CD4-positive, alpha-beta memory T cell (primary cell): ENCODE measurements at places on chromosomes 2 and 18.
A peak's percentile ranks its signal among the peaks of the same experiment; 100 is the strongest.

DNA sequence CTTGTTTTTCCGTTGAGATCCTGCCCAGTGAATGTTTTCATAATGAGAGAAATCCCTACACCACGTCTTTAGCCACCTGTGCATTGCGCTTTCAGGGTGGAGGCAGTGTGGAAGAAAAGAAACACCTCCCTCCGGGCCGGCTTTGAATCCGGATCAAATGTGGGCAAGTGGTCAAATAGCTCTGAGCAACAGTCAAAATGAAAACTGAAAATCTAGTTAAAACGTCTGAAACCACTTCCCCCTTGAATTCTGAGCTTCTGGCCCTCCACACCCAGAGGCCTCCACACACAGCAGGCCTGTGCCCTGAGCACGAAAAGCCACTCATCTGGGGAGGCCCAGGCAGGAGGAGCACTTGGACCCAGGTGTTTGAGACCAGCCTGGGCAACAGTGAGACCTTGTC, 263.6 kb upstream of the SALL3 start:
- DNase-seq = no peak

- no peak for DNase-seq
These were observed 223.7 kb downstream of the SOX11 start for GRCh38 chr2:5915881-5916310.

DNA sequence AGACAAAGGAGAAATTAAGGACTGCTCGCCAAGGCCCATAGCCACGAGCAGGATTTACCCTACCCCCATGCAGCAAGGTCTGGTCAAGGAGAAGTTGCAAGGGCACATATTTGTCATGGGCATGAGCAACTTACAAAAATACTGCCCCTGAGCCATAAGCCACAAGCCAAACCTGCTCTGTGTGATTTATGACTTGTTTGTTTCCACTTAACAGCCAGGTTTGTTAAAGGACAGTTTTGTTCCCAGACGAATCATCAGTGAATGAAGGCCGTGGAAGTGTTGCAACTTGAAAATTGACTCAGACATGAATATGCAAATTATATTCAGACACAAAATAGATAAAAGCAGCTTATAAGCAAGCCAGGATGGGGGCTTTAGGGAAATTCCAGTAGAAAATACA, 31.3 kb upstream of the EVA1A start:
- DNase-seq = no peak

DNA sequence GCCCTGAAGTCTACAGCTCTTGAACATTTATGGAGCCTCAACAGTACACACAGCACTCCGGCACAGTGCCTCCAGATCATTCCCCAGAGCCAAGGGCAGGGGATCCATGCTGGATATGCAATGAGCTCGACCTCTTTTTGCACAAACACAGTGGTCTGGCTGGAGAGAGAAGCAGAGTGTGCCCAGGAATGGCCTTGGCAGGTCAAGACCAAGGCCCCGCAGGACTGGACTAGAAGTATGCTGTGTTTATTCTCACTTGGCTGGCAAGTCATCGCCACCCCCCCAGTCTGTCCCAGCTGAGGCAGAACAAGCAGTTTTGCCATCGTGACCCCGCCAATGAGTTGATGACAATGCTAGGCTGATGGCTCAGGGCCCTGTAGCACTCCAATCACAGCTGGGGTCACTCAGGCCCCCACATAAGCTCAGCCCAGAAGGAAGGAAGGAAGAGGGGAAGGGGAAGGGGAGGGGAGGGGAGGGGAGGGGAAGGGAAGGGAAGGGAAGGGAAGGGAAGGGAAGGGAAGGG, 212.1 kb downstream of the TTC32 start:
- DNase-seq = no peak

GRCh38 chr2:180124273-180125139, 117.4 kb upstream of the CWC22 start:
- peak; percentile 37 for DNase-seq

DNA sequence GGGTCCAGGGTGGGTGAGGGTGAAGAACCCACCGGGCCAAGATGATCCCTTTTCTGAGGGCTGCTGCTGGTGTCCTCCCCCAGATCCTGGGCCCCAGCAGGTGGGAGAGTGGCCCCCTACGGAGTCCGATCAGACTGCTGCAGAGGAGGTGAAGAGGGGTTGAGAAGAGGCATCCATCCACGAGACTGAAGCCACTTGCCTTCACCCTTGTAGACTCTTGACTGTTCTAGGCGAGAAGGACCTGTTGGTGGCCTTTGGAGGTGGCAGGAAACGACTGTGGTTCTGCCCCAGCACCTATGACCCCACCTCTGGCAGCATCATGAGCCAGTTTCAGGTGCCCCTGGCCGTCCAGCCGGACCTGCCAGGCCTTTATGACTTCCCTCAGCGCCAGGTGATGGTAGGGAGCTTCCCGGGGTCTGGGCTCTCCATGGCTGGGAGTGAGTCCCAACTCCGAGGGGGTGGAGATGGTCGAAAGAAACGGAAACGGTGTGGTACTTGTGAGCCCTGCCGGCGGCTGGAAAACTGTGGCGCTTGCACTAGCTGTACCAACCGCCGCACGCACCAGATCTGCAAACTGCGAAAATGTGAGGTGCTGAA, 1.5 kb downstream of the TET3 start:
- peak; percentile 54 for DNase-seq

- no peak for DNase-seq
These were observed 131.7 kb upstream of the FSHR start for GRCh38 chr2:49286045-49286444.

DNA sequence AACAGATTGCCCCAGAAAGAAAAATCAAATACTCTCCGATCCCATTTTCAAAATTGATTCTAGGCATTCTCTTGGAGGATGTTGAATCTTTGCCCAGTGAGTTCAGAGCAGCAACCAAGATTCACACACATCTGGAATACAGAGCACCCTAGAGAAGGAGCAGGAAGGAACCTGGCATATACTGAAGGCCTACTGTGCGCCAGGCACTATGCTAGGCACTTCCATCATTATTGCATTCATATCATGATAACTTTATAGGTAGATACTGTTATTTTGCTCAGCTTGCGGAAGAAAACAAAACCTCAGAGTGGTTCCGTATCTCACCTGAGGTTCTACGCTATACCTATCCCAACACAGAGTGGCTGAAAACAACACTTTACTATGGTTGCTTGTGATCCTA, 160.3 kb upstream of the SERTAD2 start:
- no peak for DNase-seq

DNA sequence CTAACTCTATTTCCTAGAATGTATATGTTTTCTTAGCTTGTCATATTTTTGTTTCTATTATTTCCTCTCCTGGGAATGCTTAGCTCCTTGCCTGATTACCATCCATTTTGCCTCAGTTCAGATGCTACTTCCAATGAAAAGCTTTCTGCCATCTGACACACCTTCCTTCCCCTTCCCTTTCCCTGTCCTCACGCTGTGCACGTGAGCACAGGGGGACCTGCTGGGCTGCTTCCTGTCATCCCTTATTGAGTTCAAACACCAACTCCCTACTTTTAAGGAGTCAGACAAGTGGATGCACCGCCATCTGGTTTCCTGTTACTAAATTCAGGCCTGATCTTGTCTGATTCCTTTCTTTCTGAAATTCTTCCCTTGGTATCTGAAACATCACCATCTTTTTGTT, 2.4 kb upstream of the INO80C start:
- DNase-seq = no peak

DNA sequence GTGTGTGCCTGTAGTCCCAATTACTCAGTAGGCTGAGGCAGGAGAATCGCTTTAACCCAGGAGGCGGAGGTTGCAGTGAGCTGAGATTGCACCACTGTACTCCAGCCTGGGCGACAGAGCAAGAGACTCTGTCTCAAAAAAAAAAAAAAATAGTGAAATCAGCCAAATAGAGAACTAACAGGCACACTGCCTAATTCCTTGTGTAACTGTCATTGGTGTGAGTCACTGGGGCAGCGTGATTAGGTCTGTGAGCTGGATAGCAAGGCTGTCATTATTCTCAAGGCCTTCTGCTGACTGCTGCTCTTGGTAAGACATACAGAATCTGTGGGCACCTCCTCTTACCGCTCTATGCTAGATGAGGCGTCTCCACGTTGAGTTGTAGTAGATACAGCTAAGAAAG, 270.3 kb downstream of the NEDD4L start:
- no peak for DNase-seq

GRCh38 chr2:55511508-55512124, 7.9 kb upstream of the CFAP36 start:
- no peak for DNase-seq

DNA sequence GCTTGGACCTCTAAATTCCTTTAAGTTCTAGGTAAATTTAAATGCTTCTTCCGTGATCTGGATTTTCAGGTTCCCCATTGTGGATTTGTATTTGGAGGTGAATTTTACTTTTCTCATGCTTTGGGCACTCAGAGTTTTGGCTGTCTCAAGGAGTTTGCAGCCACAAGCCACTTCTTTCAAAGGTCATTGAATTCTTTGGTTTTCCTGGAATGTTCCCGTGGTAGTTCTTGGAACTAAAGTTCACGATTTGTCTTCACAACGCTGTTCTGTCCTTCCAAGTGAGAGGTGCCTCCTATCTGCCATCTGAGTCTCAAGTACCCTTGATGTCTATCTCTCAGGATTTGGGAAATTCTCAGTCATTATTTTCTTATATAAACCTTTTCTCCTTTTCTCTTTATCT, 1438.7 kb upstream of the ZEB2 start:
- DNase-seq = no peak

- DNase-seq = no peak
These were observed 611.1 kb downstream of the ZEB2 start for GRCh38 chr2:143908843-143909242.

DNA sequence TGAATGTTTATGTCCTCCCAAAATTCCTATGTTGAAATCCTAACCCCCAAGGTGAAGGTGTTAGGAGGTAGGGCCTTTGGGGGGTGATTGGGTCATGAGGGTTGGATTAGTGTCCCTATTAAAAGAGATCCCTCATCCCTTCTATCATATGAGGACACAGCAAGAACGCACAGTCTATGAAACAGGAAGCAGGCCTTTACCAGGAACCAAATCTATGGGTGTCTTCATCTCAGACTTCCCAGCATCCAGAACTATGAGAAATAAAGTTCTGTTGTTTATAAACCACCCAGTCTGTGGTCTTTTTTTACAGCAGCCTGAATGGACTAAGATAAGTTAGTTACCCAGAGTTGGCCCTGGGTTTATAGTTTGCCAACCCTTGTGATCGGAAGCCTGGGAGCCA, 153.1 kb downstream of the INO80D start:
- DNase-seq = no peak

DNA sequence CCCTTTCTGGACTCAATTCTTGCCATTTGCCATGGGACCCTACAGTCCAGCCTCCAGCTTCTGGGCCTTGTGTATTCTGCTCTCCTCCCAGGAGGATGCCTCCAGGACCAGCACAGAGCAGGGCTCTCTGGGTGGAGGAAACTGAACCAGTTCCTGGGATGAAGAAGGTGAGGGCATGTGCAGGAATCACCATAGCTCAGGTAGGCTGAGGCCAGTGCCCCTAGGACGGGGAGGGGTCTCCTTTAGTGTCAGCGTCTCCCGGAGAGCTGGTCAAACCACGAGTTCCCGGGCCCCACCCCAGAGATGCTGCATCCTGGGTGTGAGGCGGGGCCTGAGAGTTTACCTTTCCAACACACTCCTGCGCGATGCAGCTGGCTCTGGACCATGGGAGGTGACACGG, 5.8 kb upstream of the PRELID3A start:
- no peak for DNase-seq

GRCh38 chr2:197378494-197379307, 56.1 kb downstream of the SF3B1 start:
- peak; percentile 69 for DNase-seq

DNA sequence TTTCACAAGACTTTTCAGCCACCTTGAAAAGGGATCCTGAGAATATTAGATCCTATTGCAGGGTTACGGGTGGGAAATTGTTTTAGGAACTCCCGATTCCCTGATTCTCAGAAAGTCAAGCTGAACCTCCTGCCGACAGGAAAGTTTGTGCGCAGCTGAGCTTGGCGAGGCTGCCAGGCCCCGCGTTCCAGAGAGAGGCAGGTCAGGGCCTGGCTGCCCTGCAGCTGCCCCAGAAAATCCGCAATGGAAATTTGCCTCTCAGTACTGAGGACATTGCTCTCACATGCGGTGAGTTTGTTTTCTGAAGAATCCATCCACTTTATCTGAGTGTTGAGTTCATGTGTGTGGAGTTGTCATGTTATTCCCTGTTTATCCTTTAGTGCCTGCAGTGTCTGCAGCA, 144.2 kb downstream of the RTP5 start:
- DNase-seq = no peak

GRCh38 chr18:64966667-64967066, 784.1 kb upstream of the CDH7 start:
- DNase-seq = no peak

DNA sequence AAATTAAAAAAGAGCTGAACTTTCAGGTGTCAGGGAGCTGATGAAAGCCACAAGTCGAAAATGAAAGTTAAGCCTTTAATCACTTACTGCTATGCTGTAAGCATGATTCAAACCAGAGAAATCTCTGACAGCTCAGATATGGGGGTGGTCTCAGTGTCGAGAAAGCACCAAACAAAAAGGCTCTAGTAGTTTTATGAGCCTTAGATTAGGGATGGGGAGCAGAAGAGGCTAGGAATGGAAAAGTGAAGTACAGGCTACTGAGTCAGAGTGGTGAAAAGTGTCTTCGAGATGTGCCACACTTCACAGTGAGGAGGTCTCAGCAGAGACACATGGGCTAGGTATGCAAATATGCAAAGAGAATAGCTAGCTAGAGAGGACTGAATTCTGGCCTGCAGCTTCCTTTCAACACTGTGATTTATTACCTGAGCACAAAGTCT, 482.2 kb downstream of the SPAG16 start:
- DNase-seq = no peak

DNA sequence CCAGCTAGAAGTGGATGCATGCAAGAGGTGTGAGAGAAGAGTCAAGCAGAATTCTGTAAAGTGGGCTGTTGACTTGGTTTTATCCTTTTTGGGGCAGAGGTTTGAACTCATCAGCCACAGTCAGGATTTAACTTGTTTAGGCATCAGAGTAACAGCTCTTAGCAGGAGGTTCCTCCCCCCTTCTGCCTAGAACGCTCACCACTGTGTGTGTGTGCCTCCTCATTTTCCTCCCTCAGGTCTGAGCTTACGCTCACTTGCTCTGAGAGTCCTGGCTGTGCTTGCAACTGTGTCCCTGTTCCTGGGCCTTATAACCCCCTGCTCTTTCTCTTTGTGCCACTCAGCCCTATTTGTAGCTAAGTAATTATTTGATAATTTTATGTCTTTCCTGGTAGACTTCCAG, 167.9 kb downstream of the TMEM182 start:
- no peak for DNase-seq

DNA sequence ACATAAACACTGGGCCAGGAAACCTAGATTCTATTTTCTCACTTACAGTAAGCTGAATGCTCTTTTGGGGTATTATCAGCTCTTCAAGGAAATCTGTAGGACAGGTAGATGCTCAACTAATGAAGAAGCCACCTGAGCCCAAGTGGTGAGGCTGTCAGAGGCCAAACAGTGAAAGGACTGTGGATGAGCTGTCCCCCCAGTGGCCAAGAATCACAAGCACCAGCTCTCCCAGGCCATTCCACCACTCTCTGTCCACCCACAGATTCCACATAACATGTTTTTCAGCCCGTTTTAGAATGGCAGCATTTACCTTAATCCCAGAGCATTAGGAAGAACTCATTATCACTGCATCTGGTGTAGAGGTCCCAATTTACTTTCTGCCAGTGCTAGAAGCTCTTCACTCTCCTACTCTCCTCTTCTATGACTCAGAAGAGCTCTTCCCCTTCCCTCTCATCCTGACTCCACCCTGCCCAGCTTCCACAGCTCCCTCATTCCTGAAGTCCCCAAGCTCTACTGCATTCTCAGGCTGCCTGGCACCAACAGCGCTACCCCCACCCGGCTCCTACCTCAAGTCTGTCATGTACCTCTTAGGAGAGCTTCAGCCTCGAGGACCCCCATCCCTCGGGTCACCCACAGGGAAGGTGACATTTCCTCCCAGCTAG, 43.8 kb upstream of the GORASP2 start:
- DNase-seq = no peak

- no peak for DNase-seq
These were observed 446.2 kb upstream of the SLC14A2 start for GRCh38 chr18:45168866-45169600.
